Lung (tissue), 17 donors: ENCODE measurements at places on chromosomes 2 and 18.

- peak; percentile 13 for DNase-seq
Observed at GRCh38 chr18:54388203-54389142, 30.8 kb downstream of the C18orf54 start.

DNA sequence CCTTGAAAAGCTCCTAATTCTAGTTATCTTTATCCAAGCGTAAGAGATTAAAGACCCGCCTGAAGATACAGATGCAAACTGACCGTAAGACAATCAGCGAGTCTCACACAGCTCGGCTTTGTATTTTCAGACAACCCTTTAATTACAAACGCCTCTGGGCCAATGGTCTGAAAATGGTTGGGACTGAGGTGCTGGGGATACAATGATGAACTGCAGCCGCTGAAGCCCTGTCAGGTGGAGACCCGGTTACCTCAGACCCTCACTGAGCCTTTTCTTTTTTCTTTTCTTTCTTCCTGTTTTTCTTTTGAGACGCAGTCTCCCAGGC, 715 bp upstream of the CFAP36 start:
- DNase-seq, result peak; percentile 37

DNA sequence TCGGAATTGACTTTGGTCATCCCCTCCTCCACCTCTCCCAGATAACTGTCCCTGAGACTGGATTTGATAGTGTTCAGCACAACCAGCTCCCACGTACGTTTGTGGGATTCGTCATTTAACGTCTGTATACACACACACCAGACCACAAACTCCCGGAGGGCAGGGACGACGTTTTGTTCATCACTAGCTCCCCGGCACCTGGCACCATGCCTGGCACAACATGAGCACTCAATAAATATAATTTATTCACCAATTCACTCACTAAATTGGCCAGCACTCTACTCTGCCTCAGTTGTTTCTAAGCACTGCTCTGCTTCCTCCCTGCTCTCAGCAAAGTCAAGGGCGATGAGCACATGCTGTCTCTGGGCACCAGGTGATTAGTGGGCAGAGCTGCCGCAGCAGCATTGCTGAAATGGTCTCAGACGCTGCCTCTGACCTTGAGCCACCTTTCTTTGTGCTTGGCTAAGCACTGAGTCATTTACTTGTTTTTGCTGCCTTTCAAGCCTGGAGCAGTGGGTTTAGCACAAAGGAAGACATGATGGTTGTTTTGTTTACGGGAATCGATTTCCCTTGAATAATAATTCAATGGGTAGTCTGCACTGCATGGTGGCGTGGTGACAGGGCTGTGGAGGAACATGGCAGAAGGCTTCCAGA, 19.3 kb upstream of the LOXHD1 start:
- no peak for DNase-seq

- DNase-seq, result no peak
Observed at GRCh38 chr2:222479859-222480258, 55.5 kb downstream of the SGPP2 start.

DNA sequence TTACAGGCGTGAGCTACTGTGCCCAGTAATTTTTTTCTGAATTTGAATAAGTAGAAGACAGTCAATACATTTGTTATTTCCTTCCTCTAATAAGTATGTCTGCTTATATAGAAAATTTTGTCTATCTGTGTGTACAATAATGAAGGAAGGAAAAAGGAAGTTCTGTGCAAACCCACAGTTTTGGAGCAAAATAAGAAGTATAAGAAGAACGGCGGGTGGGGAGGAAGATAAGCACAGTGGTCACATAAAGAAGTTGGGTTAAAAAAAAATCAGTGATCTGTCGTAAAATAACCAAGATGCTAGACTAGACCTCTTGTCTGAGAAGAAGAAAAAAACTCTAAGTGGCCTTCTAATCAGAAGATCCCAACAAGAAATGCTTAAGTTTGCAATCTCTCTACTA, 20.2 kb downstream of the MGAT4A start:
- DNase-seq, result no peak

DNA sequence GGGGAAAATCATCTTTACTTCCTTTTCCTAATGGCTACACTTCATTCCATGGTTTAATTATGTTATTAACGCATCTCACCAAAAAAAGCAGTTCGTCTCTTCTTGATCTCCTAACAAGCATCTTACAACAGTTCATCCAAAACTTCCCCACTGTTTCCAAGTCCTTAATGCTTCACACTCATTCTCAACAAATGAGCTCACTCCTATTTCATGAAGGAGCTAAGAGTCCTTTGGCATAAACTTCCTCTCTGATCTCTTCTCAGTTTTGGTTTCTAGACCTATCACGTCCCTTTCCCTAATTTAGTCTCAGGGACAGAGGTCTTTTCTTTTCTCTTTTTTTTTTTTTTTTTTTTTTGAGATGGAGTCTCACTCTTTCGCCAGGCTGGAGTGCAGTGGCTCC, 205.9 kb upstream of the SLC39A10 start:
- DNase-seq, result peak; percentile 68

DNA sequence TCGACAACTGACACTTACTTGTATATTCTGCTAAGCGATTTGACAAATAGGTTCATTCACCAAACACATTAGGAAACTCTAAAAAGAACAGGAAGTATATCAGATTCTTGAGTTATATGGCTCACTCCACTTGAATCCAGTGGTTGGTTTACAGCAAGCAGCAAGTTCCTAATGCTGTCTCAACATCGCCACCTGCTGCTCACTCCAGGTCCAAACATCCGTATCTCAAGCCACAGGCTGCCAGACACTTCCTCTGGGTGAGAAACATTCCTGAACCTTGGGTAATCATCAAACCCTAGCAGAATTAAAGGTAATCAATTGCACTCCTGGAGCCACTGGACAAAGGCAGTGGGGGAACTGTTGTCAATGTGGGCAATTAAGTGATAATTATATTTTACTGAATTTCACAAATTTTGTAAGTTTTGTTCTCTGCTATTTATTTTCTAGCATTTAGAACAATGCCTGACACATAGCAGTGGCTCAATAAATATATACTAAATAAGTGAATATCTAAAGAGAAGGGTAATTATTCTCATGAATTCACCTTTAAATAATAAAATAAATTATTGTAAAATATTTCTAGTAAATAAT, 107.1 kb upstream of the TTN start:
- peak; percentile 88 for DNase-seq

DNA sequence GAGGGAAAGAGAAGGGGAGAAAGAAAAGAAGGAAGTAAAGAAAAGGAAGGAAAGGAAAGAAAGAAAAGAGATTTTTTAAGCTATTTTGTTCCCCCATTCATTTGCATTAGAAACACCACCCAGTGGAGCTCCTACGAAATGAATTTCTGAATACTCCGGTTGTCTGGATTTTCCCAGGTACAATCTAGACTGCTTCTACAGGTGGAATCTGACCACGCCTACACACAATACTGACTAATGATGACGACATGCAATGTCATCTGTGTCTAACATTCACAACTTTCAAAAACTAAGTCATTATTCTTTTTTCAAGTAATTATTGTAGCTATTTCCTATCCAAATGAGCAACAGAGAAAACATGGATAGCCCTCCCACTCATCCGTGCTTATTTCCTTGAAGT, 121.7 kb downstream of the ZNF516 start:
- DNase-seq, result no peak

DNA sequence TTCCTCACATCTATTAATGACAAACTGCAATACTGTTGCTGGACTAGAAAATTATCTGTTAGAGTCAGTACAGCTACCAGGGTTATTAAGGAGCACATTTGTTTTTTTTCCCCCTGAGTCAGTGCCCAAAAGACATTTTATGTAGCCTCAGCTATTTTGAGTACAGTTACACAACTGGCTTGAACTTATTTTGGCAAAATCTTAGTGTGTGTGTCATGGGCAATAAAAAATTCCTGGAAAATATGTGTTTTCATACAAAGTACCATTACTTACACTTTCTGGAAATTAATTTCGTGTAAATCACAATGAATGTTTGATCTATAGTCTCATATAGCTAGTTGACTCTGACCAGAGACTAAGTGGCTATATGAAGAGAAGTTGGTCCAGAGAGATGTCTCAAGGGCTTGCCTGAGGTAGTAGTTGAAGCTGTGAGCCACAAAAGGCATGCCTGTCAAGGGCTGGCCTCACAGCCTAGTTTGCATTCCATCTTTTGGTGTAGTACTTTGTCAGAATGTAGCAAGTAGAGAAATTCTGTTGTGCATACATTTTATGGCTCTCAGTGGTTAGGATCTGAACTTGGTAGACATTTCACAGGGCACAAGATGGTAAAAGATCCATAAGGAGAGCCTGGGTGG, 283.4 kb downstream of the MTX2 start:
- peak; percentile 91 for DNase-seq

GRCh38 chr2:30769891-30770462, 37.3 kb downstream of the CAPN13 start:
- no peak for DNase-seq

DNA sequence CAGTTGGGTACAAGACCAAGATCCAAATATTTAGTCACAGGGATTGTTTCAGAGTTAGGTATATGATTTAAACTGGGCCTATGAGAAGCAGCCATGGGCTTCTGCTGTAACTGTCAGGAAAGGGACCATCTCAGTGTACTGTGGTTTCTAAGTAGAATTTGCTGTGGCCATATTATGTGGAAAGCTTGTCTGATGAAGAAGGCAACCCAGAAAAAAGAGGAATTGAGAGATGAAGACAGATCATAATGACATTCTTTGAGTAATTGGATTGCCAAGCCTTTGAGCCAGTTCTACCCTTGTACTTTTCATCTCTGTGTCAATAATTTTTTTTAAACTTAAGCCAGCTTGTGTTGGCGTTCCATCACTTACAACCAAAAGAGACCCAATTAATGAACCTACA, 259.6 kb downstream of the NUP35 start:
- DNase-seq, result no peak

DNA sequence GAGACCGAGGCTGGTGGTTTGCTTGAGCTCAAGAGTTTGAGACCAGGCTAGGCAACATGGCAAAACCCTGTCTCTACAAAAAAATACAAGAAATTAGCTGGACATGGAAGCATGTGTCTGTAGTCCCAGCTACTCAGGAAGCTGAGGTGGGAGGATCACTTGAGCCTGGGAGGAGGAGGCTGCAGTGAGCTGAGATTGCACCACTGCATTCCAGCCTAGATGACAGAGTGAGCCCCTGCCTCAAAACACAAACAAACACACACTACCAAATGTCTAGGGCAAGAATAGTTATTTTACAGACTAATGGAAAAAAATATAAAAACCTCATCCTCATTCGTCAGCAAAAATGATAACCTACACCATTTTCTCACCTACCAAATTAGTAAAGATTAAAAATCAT, 15.3 kb downstream of the BUB1 start:
- no peak for DNase-seq

DNA sequence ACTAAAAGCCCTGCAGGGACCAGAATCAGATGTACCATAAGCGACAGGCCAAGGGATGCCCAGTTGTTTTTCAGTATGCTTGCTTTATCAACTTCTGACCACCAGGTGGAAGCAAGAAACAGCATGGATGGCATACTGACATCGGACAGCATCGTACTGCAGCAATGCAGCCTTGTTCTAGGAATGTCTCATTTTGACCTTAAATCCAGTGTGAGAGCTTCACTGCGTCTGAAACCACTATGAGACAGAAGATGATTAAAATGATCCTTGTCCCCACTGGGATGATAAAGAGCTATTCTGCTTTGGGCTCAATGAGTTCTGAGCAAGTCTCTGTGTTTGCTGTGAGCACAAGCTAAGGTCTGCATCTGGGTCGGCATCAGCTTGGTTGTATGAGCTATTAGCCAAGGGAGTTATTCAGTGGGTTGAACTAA, 54.3 kb downstream of the CDK15 start:
- peak; percentile 76 for DNase-seq

DNA sequence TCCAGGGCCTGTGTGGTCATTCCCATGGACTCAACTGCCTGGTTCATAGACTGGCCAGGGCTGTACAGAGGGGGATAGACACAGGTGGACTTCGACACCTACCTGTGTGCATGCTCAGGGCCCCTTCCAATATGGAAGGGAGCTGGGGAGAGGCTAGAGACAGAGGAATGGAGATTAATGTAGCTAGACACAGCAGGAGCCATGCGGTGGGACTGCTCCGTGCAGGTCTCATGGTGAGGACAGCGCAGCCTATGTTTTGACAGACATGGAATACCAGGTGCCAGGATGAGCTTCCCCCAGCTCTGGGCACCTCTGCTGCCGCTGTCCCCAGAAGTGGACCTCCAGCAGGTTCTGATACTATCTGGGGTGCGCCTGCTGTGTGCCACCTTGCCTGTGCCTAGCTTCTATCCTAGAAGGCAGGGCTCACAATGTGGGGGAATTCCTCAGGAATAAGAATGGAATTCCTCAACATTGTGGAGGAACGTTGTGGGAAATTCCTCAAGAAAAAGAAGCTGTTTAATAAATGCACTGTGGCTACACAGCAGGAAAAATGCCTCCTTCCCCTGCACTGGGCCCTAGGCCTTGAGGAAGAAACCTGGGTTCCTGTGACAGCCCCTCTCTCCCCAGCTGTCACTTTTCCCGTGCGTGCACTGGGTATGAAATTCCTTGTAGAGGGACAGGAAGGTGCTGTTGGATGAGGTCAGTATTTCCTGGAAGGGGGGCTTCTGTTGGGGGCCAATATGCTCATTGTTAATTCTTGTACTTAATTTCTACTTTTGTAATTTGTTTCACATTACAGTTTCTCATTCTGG, 7.3 kb downstream of the IL1R1 start:
- peak; percentile 37 for DNase-seq

- DNase-seq, result peak; percentile 56
Observed at GRCh38 chr18:362311-363290, 94.8 kb upstream of the THOC1 start.

DNA sequence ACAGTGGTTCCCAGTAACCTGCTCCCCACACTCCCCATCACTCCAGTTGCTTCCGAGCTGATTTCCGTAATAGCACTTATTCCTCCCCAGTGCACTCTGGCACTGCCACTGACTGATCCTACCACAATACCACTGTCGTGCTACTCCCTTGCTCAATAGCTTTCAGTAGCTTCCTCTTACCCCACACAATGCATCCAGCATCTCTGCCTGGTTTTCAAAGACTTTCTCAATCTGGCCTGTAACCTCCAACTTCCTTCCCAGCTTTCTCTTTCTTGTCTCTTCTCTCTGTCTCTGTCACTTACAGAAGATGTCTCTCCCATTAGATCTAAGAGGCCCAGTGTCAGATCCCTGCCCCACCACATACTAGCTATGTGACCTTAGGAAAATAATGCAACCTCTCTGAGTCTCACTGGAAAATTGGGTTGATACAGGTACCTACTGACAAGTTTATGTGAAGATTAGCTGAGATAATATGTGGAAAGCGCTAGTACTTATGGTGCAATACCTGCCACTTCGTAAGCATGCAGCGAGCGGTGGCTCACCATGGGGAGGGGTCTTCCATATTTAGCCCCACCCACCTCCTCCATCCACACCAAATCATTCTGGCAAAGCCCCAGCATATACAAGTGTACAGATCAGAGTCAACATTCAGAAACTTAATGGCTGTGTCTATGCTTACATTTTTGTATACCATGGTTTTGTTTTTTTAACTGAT, 36.7 kb downstream of the SFXN5 start:
- no peak for DNase-seq

- DNase-seq, result no peak
Observed at GRCh38 chr2:104290566-104290891, 563.4 kb upstream of the POU3F3 start.
